Psoas muscle (tissue), 8 donors: ENCODE measurements at places on chromosomes 11 and 22.

DNA sequence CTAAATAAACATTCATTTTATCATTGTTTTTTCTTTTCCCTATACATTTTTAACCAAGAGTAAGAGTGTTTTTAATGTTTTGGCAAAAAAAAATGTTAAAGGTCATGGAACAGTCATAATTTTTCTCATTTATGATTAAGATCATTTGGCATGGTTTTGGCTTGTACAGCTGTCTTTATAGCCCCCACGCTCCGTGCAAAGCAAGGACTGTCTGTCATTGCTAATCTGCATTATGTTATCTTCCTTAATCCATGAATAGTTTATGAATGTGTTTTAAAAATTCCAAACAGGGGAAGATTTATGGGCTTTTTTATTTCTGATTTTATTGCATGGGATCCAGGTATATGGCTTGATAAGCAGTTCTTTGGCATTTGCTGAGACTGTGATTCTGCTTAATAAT lies 28.1 kb downstream of the PGM2L1 start:
- no peaks in the 10 kb centered on the region for H3K27me3 ChIP-seq
- no peak overlapping the region for H3K27ac ChIP-seq
- no peak overlapping the region for H3K4me3 ChIP-seq
- no peaks in the 10 kb centered on the region for H3K4me1 ChIP-seq
- H3K36me3 ChIP-seq, result no peaks in the 10 kb centered on the region
- DNase-seq, result no peak

- no peak overlapping the region for H3K27ac ChIP-seq
- H3K4me3 ChIP-seq, result no peak overlapping the region
- no peak for DNase-seq
- H3K27me3 ChIP-seq, result peaks cover 2% of the 10 kb centered on the region
- H3K36me3 ChIP-seq, result no peaks in the 10 kb centered on the region
Measured at GRCh38 chr22:49107961-49108530, 719.6 kb downstream of the BRD1 start.

GRCh38 chr11:102940714-102941588 lies 14.6 kb downstream of the MMP13 start:
- no peaks in the 10 kb centered on the region for H3K27me3 ChIP-seq
- H3K36me3 ChIP-seq, result no peaks in the 10 kb centered on the region
- H3K27ac ChIP-seq, result no peak overlapping the region
- no peak overlapping the region for H3K4me3 ChIP-seq
- no peak for DNase-seq
- no peaks in the 10 kb centered on the region for H3K4me1 ChIP-seq

DNA sequence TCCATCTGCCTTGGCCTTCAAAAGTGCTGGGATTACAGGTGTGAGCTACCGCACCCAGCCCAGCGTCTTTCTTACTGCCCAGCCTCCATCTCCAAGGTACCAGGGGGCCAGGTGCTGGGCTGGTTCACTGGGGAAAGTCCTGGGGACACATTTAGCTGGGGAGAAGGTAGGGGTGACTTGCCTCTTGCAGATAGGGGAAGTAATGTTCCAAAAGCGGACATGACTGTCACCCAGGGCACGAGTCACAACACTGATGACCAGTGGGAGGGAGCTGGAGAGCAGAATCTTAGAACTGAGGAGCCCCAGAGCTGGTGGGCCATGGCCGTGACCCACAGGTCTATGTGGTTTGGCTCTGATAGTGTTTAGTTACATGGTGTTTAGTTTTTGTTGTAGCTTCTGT lies 2.4 kb upstream of the SLC15A3 start:
- no peaks in the 10 kb centered on the region for H3K4me1 ChIP-seq
- DNase-seq, result no peak
- H3K27ac ChIP-seq, result no peak overlapping the region
- H3K27me3 ChIP-seq, result peaks cover 3% of the 10 kb centered on the region

GRCh38 chr11:440065-441042 lies 1.5 kb downstream of the ANO9 start:
- peaks cover 53% of the 10 kb centered on the region for H3K27me3 ChIP-seq
- DNase-seq, result peak; percentile 49
- H3K4me3 ChIP-seq, result no peak overlapping the region
- no peak overlapping the region for H3K27ac ChIP-seq
- H3K4me1 ChIP-seq, result no peaks in the 10 kb centered on the region
- H3K36me3 ChIP-seq, result no peaks in the 10 kb centered on the region

- no peaks in the 10 kb centered on the region for H3K36me3 ChIP-seq
- DNase-seq, result no peak
- H3K4me1 ChIP-seq, result no peaks in the 10 kb centered on the region
- H3K27me3 ChIP-seq, result no peaks in the 10 kb centered on the region
Measured at GRCh38 chr11:36385121-36385970, 89.3 kb downstream of the PRR5L start.

- H3K27me3 ChIP-seq, result no peaks in the 10 kb centered on the region
- H3K36me3 ChIP-seq, result no peaks in the 10 kb centered on the region
- DNase-seq, result no peak
- no peak overlapping the region for H3K4me3 ChIP-seq
- peaks cover 17% of the 10 kb centered on the region for H3K4me1 ChIP-seq
Measured at GRCh38 chr11:8059030-8059429, 22.0 kb upstream of the TUB start.

DNA sequence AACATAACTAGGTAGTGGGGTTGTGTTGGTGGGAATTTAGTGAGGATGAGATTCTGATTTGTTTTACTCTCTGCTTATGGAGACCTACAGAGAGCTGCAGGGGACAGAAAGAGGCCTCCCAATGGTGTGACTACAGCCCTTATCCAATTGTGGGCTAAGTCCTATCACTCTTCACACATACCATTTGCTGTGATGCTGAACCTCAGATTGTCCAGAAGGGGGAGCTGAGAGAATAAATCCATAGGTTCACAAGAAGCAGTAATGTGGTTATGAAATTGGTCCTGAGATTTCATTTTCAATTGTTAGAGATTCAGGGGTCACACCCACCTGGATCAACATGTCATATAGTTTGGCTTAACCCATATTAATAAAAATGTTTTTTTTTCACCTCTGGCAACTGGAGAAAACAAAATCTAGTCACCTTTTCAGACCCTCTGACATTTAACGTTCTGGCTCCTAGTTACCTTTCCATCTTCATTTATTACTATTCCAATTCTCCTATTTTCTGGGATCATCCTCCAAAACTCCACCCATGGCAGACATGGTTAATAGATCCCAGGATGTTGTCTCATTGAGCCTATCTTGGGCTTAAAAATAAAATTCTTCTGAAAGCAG lies 53.3 kb upstream of the PTPN5 start:
- no peaks in the 10 kb centered on the region for H3K4me1 ChIP-seq
- DNase-seq, result no peak
- no peak overlapping the region for H3K4me3 ChIP-seq
- no peaks in the 10 kb centered on the region for H3K27me3 ChIP-seq
- no peaks in the 10 kb centered on the region for H3K36me3 ChIP-seq

DNA sequence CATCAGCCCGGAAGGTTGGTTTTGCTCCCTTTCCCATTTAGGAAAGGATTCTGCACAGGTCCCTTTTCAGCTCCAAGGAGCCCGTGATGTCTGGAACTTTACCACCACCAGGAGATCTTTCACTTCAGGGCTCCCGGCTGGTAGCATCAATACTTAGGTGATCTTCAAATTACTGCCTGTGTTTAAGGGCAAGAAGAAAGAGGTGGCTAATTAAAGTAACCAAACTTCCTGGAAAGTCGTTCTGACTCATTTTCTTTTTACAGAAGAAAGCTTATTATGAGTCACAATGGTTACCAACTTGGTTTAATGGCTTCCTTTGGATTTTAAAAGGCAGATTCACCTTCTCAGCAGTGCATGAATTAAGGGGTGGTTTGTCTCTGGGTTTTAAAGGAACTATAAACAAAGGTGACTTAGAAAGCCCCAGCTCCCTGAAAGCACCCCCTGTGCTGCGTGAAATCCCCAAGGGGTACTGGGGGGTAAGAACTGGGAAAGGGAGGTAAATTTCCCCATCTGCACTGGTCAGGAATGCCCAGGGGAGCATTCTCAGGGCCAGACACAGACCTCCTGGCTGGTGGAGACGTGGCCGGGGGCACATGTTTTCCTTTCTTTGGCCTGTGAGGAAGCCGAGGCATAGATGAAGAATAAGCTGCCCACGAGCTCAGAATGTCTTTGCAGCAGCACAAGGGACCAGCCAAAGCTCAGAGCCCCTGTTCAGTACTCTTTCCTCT lies 8.8 kb downstream of the POU2F3 start:
- peaks cover 4% of the 10 kb centered on the region for H3K27me3 ChIP-seq
- no peak for DNase-seq

GRCh38 chr11:44775985-44776446 lies 49.3 kb downstream of the TSPAN18 start:
- H3K27ac ChIP-seq, result no peak overlapping the region
- H3K4me3 ChIP-seq, result no peak overlapping the region
- DNase-seq, result no peak

DNA sequence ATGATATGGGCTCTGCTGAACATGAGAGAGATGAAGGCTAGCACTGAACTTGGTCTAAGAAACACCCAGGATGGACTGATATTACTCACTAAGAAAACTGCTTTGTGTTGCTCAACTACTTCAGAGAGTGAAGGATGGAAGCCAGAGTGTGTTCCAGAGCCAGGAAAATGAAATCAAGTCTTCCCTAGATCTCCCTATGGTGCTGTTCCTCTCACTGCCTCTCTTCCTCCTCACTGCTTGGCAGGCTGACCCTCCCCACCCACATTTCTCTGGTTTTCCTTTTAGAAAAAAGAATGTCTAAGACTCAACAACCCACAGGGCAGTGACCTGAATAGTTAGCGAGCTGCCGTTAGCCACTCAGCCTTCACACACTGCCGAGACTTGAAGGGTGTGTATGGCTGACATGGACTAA lies 65.6 kb downstream of the CCDC81 start:
- no peak overlapping the region for H3K4me3 ChIP-seq
- H3K4me1 ChIP-seq, result no peaks in the 10 kb centered on the region
- no peak overlapping the region for H3K27ac ChIP-seq
- H3K27me3 ChIP-seq, result no peaks in the 10 kb centered on the region
- peaks cover 46% of the 10 kb centered on the region for H3K36me3 ChIP-seq

- H3K36me3 ChIP-seq, result no peaks in the 10 kb centered on the region
- H3K27me3 ChIP-seq, result no peaks in the 10 kb centered on the region
- DNase-seq, result no peak
- no peak overlapping the region for H3K4me3 ChIP-seq
- H3K4me1 ChIP-seq, result peaks cover 66% of the 10 kb centered on the region
- peak overlapping the region; percentile 53 for H3K27ac ChIP-seq
Measured at GRCh38 chr11:12810568-12810894, 136.3 kb downstream of the TEAD1 start.

GRCh38 chr22:22242488-22242887 lies 2.1 kb upstream of the VPREB1 start:
- no peaks in the 10 kb centered on the region for H3K4me1 ChIP-seq
- no peaks in the 10 kb centered on the region for H3K27me3 ChIP-seq
- DNase-seq, result no peak
- H3K4me3 ChIP-seq, result no peak overlapping the region

GRCh38 chr11:69670158-69670845 lies 4.9 kb downstream of the LTO1 start:
- peaks cover 28% of the 10 kb centered on the region for H3K4me1 ChIP-seq
- no peak overlapping the region for H3K4me3 ChIP-seq
- H3K36me3 ChIP-seq, result no peaks in the 10 kb centered on the region
- H3K27ac ChIP-seq, result no peak overlapping the region
- H3K27me3 ChIP-seq, result no peaks in the 10 kb centered on the region

GRCh38 chr22:45069925-45070324 lies 60.1 kb upstream of the PHF21B start:
- H3K27me3 ChIP-seq, result peaks cover 52% of the 10 kb centered on the region
- H3K4me3 ChIP-seq, result no peak overlapping the region
- no peak for DNase-seq
- H3K27ac ChIP-seq, result no peak overlapping the region
- H3K4me1 ChIP-seq, result no peaks in the 10 kb centered on the region
- no peaks in the 10 kb centered on the region for H3K36me3 ChIP-seq

- no peaks in the 10 kb centered on the region for H3K36me3 ChIP-seq
- no peaks in the 10 kb centered on the region for H3K4me1 ChIP-seq
- no peaks in the 10 kb centered on the region for H3K27me3 ChIP-seq
Measured at GRCh38 chr11:12170984-12171383, 60.6 kb downstream of the MICAL2 start.

DNA sequence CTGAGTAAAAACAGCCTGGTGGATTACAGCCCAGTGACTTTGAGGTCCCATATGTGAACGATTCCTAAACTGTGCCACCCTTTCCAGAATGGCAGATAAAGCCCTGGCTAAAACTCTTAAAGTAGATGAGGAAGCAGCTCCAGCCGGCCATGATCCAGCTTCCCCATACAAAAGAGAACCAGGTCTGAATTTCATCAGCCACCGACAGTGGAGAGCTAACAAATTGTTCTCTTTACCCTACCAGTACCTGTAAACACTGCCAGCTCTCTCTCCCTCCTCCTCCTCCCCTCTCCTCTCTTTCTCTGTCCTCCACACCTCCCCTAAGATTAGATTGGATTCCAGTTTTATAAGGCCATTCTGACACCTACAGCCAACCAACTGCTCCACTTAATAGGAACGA lies 176.9 kb downstream of the DSCAML1 start:
- H3K4me3 ChIP-seq, result no peak overlapping the region
- DNase-seq, result no peak
- no peaks in the 10 kb centered on the region for H3K36me3 ChIP-seq
- no peak overlapping the region for H3K27ac ChIP-seq
- H3K4me1 ChIP-seq, result no peaks in the 10 kb centered on the region
- peaks cover 9% of the 10 kb centered on the region for H3K27me3 ChIP-seq

- no peak overlapping the region for H3K27ac ChIP-seq
- no peaks in the 10 kb centered on the region for H3K36me3 ChIP-seq
- no peak overlapping the region for H3K4me3 ChIP-seq
Measured at GRCh38 chr22:22673628-22674027, 29.2 kb downstream of the GGTLC2 start.

- peak; percentile 26 for DNase-seq
- H3K36me3 ChIP-seq, result peaks cover 9% of the 10 kb centered on the region
- no peak overlapping the region for H3K4me3 ChIP-seq
- no peaks in the 10 kb centered on the region for H3K27me3 ChIP-seq
Measured at GRCh38 chr11:70424765-70425344, 26.5 kb downstream of the CTTN start.

DNA sequence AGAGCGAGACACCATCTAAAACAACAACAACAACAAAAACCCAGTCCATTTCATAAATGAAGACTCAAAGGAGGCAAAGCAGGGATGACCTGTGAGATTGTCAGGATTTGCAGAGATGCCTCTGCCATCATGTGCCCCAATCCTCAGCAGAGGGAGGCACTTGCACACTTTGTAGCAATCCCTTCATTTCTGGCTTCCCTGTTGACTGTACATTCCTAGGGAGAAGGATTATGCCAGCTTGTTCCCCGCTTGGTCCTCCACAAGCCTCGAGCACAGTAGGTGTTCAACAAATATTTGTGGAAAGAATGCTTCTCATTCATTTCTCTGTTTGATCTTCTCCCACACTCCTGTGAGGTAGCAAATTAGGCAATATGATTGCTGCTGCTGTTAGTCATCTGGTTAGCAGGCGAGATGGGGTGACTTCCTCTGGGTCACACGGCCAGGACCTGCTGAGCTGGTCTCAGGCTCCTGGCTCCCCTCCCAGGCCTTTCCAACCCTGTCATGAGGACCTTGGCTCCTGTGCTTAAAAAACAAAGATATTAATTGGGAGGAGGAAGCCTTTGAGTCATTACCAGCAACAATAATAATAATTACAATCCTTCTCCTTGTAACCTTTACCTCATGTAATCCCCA lies 34.1 kb downstream of the LIF start:
- DNase-seq, result peak; percentile 69
- H3K36me3 ChIP-seq, result no peaks in the 10 kb centered on the region
- no peaks in the 10 kb centered on the region for H3K4me1 ChIP-seq
- H3K27ac ChIP-seq, result no peak overlapping the region
- H3K27me3 ChIP-seq, result no peaks in the 10 kb centered on the region

GRCh38 chr11:120549346-120549745 lies 37.8 kb downstream of the GRIK4 start:
- H3K27ac ChIP-seq, result no peak overlapping the region
- DNase-seq, result no peak
- no peak overlapping the region for H3K4me3 ChIP-seq
- no peaks in the 10 kb centered on the region for H3K36me3 ChIP-seq
